ENCODE measurements at places on chromosomes 4 and X.

DNA sequence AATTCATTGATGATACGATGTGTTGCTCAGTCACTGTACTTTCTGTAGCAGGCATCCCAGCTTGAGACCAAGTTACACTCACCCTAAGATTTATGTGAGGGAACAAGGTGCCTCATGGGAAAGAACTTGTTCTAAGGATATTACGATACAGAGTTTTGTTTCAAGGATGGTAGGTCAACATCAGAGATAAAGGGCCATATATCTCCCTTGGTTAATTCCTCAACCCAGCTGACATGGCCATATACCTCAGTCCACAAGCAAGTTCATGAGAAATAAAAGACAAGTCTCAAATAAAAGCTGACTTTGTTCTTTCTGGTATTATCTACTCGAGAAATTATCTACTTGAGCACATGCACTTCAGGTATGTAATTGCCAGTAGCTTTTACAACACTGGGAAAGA lies 1535.9 kb upstream of the IGFBP7 start:
- no peak for DNase-seq

GRCh38 chr4:88841635-88842034 lies 144.0 kb upstream of the NAP1L5 start:
- DNase-seq, result no peak

GRCh38 chr4:95107635-95108034 lies 349.9 kb downstream of the BMPR1B start:
- no peak for DNase-seq

- DNase-seq, result peak; percentile 44
Measured at GRCh38 chr4:128812442-128813235, 3.1 kb downstream of the JADE1 start.

- no peak for DNase-seq
Measured at GRCh38 chr4:76984788-76985211, 35.2 kb downstream of the SEPTIN11 start.

DNA sequence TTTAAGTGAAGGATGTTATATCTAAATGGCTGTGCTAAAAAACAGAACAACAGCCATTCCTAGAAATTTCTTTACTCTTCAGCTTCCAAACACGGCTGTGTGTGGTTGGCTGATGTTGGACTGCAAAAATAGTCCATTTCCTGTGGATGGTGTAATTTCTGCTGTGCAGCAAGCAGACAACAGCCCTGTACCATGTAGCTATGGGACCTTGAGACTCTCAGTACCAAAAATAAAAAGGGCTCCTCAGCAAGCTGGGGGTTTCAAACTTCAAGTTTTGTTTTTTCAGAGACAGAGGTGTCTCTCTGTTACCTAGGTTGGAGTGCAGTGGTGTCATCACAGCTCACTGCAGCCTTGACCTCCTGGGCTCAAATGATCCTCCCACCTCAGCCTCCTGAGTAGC lies 18.1 kb downstream of the CD40LG start:
- DNase-seq, result no peak

DNA sequence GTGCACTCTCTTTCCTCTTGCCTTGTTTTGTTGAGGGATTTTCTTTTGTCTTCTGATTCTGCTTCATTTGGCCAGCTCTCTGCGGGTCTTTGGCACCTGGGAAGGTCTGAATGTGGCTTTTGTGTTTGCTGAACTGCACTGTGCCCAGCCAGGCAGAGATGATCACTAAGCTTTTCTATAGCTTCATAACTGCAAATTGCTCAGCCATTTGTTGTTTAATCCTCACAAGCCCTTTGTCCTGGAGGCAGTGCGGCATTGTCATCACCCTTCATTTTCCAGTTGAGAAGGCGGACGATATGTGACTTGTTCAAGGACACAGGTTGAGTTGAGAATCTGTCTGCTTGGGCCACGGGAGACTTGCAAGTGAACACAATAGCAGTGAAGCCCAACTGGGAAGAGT lies 46.0 kb upstream of the SFRP2 start:
- no peak for DNase-seq

- no peak for DNase-seq
Measured at GRCh38 chr4:53267026-53267425, 98.8 kb downstream of the SCFD2 start.

DNA sequence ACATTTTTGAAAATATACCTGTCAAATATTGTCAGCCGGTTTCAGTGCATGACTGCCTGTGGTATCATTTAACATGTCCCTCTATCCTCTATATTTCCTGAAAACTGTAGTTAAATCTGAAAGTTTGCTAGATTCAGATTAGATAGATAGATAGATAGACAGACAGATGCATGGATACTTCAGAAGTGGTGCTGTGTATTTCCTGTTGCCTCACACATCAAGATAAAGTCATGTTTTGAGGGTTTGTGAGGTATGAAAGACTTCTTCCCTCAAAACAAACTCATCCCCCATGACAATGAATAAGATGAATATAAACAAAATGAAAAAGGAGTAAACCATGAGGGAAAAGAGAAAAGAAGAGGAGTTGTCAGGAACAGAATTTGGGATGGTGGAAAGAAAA lies 6.0 kb upstream of the BST1 start:
- no peak for DNase-seq

DNA sequence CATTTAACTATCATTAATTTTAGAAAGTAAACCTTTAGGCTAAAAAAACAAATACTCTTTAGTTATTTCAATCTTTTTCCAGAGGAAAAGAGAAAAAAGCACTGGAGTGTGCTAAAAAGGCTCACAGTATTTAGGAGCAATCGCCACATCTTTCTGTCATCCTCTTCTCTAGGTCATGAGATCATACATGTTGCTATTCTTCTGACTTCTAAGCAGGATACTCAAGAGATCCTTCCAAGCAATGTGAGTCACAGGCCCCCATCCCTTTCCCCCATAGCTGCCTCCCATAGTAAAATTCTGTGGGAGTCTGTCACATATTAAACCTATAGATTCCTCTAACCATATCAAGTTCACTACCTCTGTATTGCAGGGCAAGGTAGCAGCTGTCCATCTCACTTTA lies 7.7 kb downstream of the EDNRA start:
- no peak for DNase-seq

DNA sequence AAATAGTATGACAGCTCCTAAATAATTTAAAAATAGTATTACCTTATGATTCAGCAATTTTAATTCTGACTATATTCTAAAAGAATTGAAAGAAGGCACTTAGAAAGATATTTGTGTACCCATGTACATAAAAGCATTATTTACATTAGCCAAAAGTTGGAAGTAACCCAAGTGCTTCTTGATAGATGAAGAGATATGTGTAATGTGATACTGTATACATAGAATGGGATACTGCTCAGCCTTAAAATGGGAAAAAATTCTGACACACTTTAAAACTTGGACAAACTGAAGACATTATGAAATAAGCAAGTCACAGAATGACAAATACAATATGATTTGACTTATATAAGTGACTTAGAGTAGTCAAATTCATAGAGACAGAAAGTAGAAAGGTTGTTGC lies 112.2 kb downstream of the IDS start:
- no peak for DNase-seq
